ENCODE measurements at places on chromosomes 7 and 10.

DNA sequence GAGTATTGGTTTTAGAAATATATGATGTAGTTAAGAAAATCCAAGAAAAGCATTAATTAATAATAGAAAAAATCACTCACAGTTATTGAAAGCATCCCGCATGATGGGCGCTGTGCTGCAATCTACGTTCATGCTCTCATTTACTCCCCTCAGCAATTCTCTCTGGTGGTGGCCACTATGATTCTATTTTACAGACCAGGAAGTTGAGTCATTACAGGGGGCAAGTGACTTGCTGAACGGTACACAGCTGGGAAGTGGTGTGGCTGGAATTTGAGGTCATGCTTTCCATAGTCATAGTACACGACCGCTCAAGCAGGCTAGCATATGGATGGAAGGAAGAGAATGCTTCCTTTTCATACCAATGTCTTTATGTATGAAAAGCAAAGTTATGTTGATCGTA is 117.4 kb downstream of the TES start:
- DNase-seq: peak; percentile 63

GRCh38 chr7:50552921-50553320 is 12.3 kb downstream of the DDC start:
- peak; percentile 81 for DNase-seq

DNA sequence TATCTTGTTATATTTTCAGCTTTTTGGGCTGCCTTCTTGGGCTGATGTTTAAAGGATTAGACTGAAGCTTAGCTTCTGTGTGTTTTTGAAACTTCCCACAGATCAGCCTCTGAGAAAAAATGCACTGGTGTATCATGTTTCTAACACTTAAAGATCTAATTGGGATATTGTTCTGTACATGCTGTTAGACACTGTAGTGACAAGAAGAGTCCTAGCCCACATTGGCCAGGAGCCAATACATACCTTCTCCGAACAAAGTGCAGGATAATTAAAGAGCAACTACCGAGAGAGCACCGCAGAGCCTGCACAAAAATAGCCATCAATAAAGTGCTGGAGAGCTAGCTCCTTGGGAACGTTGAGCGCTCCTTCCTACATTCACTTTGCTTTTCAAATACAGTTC is 289.4 kb upstream of the SP8 start:
- DNase-seq: no peak

DNA sequence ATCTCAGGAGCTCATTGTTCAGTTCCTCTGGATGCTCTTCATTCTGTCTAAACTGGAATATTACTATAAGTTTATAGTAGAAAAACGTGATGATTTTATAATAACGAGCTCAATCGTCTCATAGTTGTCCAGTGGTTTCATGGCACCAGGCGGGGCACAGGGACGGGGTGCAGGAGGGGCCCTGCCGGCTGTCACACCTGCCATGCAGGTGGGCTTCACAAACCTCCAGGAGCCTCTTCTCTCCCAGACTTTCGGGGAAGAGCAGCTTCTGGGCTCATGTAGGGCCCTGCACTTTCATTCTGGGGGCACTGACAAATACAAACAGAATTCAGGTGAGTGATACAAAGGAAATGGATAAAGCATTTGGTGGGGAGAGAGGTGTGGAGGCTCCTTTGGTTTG is 146.9 kb upstream of the KLF6 start:
- DNase-seq: no peak

DNA sequence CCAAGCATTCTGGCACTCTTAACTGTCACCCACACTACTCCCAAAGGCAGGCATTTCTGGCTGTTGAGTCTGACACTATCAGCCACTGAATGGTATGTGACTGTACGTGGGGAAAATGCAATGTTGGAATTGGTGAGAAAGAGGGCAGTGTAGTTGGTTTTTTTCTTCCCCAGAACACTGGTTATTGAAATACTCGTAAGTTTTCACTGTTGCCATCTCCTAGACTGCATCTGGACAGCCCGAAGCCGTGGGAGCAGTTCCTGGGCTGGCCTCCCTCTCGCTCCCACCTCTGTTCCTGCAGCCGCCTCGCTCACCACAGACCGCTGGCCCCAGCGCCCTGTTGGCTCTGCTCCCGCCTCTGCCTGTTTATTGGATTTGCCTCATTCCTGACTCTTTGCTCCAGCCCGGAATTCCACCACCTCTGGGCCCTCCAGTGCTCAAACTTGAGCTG is 5.7 kb downstream of the PLCE1 start:
- peak; percentile 81 for DNase-seq

DNA sequence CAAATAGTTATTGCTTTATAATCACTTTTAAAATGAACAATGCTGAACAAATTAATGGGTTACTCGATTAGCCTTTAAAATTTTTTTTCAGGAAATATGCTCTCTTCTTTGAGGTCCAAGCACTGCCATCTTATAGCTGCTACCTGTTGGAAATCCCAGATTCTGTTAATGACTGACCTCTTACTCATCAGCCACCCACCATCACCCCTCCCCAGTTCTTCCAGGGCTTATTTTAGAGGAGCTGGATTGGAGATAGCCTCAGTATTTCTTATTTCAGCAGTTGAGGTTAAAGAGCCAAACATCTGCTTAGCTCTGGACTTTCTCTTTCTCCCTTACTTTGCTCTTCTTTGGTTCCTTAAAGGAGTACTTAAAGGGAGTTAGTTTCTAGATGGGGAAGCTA is 420.0 kb downstream of the EXOC4 start:
- no peak for DNase-seq

GRCh38 chr10:13117841-13118783 is 18.1 kb downstream of the OPTN start:
- DNase-seq: no peak

DNA sequence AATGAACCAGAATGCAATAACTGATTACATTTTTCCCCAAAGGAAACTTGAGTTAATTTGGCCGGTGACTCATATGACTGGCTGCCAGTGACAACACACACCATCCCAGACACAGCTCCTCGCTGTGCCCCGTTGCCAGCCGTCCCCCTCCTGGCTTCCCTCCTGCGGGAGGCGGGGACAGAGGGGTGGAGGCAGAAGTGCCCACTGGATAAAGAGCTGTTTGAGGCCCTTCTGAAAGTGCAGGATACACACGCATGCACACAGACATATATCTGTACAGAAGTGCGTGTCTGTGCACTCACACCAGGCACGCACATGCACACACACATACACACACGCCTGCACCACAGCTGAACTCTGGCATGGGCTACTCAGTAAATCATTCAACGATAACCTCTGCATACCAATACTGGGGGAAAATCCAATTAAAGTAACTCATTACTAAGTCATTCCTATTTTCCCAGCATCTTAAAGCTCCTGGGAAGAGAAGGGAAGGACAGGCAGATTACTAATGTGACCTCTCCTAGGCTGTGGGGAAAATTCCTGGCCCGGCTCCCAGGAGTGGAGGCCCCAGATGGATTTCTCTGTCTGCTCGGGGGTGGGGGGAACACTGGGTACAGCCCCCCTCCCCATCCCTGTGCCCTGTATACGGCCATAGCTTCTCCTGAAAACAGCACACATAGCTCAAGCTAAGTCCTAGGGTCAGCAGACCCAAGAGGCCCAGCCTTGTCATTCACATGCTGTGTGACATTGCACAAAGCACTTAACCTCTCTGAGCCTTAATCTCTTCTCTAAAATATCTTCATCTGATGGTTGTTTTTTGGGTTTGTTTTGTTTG is 52.3 kb upstream of the MYL10 start:
- peak; percentile 92 for DNase-seq

GRCh38 chr7:50710441-50711154 is 72.1 kb downstream of the GRB10 start:
- no peak for DNase-seq

DNA sequence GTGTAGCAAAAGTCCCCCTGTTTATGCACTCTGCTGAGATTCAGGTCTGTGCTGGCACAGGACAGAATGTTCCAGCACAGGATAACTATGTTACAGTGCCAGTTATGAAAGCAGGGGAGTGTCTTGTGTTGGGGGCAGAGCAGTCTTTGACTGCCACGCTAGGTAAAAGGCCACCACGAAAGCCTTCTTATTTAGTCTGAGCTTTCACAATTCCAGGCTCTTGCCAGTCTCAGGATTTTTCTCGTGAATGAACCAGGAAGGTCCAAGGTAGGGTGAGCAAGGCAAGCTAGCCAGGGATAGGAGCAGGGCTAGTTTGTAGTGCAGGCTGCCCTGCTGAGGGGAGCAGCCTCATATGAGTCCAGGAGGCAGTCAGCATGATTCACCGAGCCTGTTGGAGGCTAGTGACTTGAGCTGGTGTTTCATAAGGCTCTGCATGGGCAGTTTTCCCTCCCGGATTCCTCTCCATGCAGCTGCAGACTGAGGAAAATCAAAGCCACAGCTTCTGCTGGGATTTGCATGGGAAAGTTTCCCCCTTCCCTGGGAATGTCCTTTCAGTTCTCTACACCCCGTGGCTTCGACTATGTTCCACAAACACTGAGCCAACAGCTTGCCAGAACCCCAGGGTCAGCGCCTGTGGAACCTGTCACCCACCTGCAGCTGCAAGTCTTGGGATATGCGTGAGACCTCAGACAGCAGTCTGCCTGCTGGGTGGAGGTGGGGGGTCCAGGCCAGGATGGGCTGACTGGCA is 112.3 kb downstream of the JCAD start:
- peak; percentile 80 for DNase-seq

DNA sequence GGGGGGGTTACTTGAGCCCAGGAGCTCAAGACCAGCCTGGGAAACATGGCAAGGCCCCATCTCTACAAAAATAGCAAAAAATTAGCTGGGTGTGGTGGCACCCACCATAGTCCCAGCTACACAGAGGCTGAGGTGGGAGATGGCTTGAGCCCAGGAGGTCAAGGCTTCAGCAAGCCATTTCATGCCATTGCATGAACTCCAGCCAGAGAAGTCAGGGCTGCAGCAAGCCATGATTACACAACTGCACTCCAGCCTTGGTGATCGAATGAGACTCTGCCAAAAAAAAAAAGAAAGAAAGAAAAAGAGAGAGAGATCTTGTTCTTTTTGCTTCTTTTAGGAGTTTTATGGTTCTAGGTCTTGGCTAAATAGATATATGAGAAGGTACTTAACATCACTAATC is 200.2 kb upstream of the PHYHIPL start:
- no peak for DNase-seq

- DNase-seq: no peak
Observed at GRCh38 chr7:30028749-30029635, 780 bp downstream of the PLEKHA8 start.

- DNase-seq: no peak
Observed at GRCh38 chr7:80273327-80273726, 138.7 kb downstream of the GNAI1 start.

DNA sequence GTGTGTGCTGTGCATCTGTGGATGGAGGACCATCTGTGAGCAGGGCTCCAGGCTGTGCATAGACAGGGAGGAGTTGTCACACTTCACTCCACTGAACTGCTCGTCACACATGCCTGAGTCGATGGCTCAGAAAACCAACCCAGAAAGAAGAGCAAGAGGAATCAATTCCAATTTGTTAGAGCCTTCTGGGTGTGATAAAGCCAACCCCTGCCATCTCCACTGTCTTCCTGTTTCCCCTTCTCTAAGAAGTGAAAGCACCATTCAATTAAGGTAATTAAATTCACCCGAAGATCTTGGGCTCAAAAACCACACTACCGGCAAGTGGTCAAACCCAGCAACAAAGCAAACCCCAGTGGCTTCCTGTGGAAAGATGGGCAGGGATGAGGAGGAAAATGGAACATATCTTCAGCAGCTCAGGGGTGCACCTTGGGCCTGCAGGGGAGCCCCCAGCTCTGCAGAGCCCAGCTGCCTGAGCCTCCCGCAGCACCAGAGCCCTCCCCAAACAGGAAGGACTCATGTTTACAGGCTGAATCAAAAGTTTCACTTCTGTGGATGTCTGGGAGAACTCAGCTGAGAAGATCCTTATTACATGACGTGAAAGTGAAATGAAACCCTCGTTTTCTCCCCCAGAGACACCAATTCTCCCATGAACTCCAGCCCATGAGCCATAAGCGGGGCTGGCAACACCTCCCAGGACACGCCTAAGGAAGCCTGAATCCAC is 10.9 kb downstream of the C10orf71 start:
- no peak for DNase-seq

DNA sequence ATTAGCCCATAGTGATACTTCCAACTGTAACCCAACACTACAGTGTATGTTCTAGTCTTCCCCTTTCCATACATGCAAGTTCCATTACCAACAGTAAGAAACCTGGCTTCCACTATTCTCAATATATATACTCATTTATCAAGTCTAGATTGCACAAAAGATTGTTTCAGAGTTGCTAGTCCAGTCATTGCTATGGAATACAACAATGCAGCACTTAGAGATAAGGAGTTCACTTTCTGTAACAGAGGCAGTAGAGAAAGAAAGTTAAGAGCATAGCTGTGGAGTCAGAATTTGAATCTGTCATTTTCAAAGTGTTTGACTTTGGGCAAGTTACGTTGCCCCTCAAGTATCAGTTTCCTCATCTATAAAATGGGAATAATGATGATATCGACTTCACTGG is 90.1 kb downstream of the RTKN2 start:
- no peak for DNase-seq

DNA sequence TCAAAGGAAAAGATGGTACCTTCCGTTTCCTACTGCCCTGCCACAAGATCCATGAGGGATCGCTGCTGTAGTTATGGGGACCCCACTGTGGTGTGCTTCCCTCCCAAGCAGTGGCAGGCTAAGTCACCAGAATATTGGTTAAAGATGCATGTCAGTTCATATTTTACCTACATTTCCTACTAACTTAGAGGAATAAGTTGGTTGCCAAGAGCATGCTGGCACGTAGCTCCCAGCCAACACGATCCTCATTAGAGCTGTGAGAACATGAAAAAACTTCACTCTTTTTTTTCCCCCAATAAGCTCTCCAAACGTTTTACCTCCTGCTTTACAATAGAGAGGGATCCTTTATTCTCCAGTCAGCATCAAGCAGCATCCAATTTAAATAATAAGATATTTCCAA is 203.7 kb downstream of the TRIL start:
- no peak for DNase-seq

GRCh38 chr7:43569424-43569823 is 13.5 kb upstream of the STK17A start:
- DNase-seq: peak; percentile 33

- peak; percentile 5 for DNase-seq
Observed at GRCh38 chr7:159105832-159106811, 38.5 kb downstream of the VIPR2 start.

DNA sequence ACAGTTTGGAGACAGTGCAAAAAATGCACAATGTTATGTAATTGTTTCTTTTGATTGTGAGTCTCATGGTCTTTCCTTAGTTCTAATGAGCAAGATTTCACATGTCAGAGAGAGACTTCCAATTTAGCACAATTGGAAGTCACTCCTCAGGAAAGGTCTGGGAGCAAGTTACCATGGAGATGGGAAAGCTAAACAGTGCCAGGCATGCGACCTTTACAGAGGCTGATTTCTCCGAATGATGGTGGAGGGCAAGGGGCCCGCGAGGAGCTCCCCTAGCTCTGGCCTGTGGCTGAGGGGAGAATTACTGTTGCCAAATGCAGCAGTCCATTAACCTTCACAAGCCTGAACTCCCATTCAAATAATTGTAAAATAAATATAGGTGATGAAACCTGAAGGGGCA is 59.3 kb downstream of the CDCA7L start:
- DNase-seq: no peak
